Uterus (tissue), 4 donors: ENCODE measurements at places on chromosomes 2 and 18. TPM values are rescaled to one million over a fixed set of nuclear protein-coding genes. Genes with fewer than 3 reads are reported as not detected.

DNA sequence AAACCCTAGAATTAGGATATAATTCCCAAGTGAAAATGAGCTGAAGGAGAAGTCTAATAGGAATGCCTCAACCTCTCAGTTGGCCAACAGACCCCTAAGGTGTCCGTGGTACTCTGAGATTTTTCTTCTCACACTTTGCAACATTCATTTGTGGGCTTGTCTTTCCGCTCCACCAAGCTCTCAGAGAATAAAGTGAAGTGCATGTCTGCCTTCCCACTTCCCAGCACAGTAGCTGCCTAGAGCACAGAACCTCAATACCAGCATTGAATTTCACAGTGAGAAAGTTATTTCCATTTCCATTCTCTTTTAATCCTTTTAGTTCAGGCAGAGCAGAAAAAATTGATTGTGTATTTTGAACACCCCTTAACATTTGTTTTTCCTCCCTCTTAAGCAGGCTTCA is 451.8 kb downstream of the TGIF1 start:
- DNase-seq, result no peak

DNA sequence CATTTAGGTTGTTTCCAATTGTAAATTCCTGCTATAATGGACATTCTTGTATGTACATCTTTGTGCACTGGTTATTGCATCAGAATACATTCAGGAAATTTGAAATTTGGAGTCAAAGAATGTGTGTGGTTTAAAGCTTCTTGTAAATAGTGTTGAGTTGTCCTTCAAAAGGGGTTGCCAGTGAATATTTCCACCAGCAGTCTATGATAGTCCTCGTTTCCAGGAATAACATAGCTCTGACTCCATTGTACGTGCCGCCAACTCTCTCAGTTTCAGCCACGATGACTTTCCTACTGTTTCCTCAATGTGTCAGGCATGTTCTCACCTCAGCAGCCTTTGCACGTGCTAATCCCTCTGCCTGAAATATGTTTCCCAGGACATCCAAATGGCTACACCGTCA is 10.9 kb upstream of the HS6ST1 start:
- no peak for DNase-seq

- no peak for DNase-seq
Measured at GRCh38 chr2:135954020-135954601, 31.3 kb downstream of the DARS1 start.

GRCh38 chr18:37499044-37499443 is 66.6 kb downstream of the CELF4 start:
- no peak for DNase-seq

GRCh38 chr2:29560566-29560965 is 360.8 kb downstream of the ALK start:
- no peak for DNase-seq

GRCh38 chr2:217643789-217644301 is 358.9 kb downstream of the TNS1 start:
- no peak for DNase-seq

DNA sequence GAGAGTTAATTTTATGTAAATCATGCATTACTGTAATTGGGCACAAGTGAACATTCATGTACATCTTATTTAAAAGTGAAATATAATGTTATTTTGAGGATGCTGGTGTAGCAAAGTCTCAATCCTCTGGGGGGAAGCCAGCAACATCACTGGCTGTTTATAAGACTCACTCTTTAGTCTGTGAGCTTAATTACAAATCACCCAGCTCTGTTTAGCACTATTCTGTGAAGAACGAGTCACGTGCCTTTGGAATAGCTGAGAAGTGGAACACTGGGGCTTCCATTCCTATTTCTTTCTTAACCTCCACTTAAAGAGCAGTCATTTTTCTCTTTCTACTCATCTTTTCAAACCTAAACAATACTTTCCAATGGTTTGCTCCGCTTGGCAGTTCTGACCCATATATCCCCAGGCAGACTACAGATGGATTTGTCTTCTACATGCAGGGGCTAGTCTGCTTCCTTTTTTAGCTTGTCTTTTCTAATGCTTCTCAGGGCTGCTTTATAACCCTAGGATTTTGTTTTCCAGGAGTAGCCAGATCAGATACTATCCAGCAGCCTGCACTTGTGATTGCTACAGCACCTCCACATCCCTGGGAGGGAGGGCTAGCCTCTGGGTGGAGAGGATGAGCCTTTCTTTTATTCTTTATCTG is 95.3 kb upstream of the CAVIN2 start:
- peak; percentile 19 for DNase-seq

GRCh38 chr2:28764909-28765711 is 13.5 kb downstream of the PPP1CB start:
- no peak for DNase-seq

- no peak for DNase-seq
Measured at GRCh38 chr18:50107468-50107977, 87.4 kb downstream of the MYO5B start.

GRCh38 chr18:39341129-39341528 is 1775.5 kb upstream of the CELF4 start:
- no peak for DNase-seq

DNA sequence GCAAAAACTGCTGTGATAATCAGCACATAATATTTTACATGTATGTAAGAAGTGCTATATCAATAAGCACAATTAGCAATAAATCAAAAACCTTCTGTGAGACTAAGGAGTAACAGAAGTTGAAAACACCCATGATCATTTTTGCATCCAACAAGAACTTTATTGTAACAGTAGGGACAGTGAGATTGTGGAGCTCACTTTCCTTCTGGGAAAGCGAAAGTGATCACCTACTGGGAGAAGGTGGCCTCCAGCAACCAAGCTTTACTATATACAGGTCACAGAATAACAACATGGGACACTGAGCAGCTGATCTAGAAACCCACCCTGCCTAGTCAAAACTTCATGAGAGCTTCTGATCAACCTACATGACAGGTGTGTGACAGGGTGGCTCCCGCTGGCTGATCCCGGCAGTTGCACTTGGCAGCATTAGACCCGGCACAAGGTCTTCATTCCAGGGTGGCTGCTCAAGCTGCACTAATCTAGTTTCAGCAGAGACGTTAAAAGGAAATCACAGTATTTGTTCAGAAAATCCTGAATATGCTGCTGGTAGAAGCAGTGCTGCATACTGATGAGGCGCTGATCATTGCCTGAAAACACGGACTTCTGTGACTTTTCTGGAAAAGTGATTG is 63.5 kb upstream of the ARL5A start:
- no peak for DNase-seq

- DNase-seq, result no peak
Measured at GRCh38 chr18:63234841-63235240, 84.7 kb downstream of the BCL2 start.

DNA sequence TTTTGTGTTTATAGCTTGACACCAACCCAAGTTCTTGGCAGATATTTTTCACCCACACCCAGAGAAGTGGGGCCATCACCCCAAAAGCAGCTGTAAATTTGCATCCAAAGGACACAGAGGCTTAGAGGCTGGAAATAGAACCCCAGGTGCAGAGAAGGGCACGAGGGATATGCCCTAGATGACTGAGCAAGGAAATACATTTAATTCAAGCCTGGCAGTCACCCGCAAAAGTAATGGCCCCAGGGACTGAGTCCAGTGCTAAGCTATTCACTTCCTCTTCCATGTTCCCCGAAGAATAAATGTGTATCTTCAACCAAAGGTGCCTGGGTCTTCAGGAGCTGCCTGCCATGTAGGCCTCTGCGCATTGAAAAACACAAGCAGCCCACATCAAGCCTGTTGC is 14.0 kb upstream of the REG3G start:
- DNase-seq, result no peak

DNA sequence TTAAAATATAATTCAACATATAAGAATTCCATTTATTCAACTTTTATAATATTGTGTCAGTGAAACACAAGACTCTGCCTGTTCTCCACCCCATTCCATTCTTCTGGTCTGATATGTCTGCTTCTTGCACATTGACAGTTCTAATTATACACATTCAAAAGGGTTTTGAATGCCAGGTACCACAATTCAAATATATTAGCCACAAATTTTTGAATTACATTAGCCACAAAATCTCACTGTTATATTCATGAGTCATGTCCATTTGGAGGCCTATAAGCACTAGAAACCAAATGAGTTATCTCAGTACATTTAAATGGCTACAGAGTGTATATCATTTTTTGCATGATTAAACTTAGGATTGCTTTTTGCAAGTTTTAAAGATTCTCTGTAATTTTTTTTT is 72.1 kb downstream of the CCDC150 start:
- DNase-seq, result no peak

DNA sequence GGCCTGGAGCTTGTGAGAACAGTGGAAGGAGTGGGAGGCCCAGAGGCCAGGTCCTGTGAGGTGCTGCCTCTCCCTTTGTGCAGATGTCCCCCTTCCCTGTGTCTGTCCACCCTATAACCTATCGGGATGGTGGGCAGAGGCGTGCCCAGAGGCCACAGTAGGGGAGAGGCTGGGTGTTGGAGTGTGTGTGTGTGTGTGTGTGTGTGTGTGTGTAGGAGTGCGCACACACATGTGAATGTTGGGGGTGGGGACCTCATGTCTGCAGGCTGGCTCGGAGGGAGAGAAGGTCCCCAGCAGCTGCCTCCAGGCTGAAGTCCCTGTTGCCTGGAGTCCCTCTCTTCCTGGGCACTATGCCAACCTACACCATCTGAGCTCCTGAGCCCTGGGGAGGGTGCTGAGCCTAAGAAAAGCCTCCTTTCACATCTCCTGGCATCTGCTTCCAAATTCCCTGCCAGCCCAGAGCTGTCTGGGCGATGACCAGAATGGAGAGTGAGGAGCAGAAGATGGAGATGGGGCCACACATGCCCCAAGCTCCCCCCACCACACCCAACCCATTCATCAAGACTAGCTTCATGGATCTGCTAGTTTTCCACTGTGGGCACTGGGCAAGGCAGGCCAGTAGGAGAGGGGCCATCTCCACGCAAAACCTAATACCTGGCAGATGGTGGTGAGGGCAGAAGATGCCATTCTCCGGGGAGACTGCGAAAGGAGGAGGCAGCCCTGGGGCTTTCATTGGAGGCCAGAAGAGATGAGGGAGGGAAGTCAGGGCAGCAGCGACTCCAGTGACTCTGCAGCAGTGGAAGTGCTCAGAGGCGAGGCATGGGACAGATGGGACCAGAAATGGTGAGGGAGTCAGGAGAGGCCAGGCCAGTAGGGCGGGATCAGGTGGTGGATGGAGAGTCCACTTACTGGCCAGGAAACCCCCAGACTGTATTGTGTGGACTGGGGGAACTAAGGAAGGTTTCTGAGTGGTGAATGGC is 20.3 kb downstream of the KCNK3 start:
- no peak for DNase-seq

GRCh38 chr2:220191031-220191430 is 563.6 kb downstream of the SLC4A3 start:
- no peak for DNase-seq

GRCh38 chr18:58180738-58181353 is 136.8 kb downstream of the NEDD4L start:
- DNase-seq, result peak; percentile 40

DNA sequence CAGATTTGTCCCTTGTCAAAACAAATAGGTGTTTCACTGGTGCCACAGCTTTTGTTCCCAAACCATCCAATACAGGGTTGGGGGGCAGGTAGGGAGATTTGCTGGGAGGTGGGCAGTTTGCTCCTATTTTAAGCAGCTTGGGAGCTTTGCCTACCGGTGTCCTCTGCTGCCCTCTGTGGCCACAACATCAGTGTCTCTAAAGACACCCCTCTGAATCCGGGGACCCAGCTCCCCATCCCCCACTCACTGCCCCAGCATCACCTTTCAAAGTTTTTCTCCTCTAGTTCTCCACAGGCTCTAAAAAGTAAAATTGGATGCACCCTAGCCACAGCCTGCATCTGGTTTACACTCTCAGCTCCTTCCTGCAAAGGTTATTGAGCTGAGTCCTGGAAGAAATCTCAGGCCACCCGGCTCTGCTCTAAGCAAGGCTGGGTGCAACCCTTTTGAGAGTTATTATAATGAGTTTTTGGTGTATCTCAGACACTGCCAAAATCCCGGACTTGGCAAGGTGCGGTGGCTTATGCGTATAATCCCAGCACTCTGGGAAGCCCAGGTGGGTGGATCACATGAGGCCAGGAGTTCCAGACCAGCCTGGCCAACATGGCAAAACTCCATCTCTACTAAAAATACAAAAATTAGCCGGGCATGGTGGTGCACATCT is 2.9 kb upstream of the EPAS1 start:
- DNase-seq, result no peak

DNA sequence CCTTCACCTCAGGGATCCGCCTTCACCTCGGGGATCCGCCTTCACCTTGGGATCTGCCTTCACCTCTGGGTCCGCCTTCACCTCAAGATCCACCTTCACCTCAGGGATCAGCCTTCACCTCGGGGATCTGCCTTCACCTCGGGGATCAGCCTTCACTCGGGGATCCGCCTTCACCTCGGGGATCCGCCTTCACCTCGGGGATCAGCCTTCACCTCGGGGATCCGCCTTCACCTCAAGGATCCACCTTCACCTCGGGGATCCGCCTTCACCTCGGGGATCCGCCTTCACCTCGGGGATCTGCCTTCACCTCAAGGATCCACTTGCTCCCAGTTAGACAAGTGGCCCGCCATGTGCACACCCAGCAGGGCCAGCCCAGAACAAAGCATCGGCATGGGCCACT is 7.3 kb downstream of the KIF1A start:
- DNase-seq, result no peak

DNA sequence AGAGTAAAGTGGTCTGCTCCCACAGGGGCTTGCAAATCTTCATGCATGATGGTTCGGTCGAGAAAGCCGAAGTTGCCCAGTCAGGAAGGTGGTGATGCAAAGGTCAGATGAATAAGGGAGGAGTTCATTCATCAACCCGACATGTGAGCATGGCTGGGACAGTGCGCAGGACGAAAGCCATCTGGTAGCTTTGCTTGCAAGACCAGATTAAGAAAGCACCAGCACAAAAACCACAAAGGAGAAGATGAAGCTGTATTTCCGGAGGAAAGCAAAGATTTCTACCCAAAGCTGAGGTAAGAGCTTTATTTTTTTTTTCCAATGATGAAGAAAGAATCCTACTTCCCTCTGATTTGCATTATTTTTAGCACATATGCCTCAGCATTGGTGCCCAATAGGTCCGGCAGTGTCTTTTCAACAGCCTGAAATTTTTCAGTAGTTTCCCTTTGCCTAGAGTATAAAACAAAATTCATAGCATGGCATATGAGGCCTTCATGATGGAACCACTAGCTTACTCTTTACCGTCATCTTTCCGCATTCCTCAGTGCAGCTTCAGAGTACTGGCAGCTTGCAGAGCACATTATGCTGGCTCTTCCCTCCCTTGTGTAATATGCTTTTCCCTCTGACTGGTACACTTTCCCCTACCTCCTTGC is 112.0 kb upstream of the THOC1 start:
- DNase-seq, result no peak

DNA sequence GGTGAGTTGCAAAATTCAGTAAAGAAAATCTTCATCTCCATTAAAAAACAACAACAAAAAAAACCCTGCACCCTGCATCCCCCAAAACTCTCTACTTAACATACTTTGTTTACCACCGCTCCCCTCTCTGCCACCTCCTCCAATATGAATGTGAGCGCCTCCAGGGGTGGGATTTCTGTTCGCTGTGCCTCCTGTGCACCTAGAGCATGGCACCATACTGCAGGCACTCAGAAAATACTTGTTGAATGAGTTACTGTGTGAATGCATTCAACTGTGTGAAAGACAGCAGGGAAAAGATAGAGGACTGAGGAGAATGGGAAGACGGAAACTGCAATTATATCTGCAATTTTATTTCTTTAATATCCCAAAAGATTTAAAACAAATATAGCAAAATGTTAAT is 4.5 kb downstream of the CEBPZ start:
- DNase-seq, result no peak

Gene BBS5
- total RNA-seq, result 16.4 TPM

Gene ZNF2
- 11.4 TPM for total RNA-seq

Gene SIX3
- total RNA-seq, result not detected

Gene NCKAP5
- 0.55 TPM for total RNA-seq

Gene PFN4
- total RNA-seq, result 2.0 TPM

Gene PROKR1
- not detected for total RNA-seq

Gene CAPN14
- not detected for total RNA-seq

Gene GGCX
- total RNA-seq, result 14.1 TPM
